Stimulated activated CD8-positive, alpha-beta memory T cell treated with anti-CD3 and anti-CD28 coated beads, Interleukin-12 subunit alpha, Interleukin-12 subunit beta, amount 100 ng/mL, for 1 hour (primary cell): ENCODE measurements at places on chromosomes 12 and 14.

DNA sequence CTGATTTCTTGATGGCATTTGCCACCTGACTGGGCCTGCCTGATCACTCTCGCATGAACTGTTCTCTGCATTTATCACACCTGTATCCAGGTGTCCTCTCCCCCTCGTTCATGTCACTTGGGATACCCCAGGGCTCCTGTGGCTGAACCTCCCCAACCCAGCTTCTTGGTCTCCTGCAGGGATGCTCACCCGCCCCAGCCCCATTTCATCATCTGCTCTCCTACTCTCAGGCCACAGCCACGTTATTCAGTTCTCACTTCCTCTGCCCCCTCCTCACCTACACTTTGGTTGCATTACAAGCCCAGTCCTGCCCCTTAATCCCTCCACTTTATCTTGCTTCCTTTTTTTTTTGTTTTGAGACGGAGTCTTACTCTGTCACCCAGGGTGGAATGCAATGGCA is 35.5 kb downstream of the TMBIM6 start:
- DNase-seq: no peak

DNA sequence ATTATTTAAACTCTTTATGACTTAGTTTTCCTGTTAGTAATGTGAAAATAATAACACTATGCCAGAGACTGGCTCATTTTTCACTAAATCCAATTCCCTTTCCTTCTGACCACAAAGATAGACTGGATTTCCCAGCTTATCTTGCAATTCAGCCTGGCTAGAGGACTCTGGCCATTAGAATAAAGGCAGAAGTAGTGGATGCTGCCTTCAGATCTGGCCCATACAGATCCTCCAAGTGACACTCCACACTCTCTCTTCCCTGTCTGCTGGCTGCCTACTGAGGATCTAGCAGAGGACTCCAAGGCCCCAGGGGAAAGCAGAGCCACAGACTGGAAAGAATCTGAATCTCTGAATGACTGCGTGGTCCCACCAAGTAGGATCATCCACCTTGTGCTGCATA is 188.8 kb upstream of the LMNTD1 start:
- no peak for DNase-seq

- no peak for DNase-seq
These were observed 54.9 kb upstream of the MDGA2 start for GRCh38 chr14:47730296-47730695.

- no peak for DNase-seq
These were observed 12.0 kb downstream of the NGDN start for GRCh38 chr14:23481362-23481970.

DNA sequence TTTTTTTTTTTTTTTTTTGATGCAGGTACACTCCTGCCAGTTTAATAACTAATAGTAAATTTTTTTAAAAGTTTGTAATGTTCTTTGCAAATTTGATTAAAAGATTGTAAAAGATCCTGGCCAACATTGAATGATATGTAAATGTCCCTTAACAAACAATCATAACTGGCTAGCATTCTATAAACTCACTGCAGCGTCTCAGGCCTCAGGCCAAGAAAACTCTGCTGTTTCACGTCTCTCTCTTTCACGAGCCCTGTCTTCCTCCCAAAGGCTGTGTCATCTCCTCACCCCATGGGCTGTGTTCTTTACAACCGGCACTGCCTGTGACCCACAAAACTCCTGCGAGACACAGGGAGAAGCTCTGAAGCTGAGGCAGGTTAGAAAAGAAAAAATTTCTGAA is 103.3 kb downstream of the NUAK1 start:
- no peak for DNase-seq

- DNase-seq: no peak
These were observed 443.2 kb upstream of the TMEM132C start for GRCh38 chr12:127823801-127824200.

DNA sequence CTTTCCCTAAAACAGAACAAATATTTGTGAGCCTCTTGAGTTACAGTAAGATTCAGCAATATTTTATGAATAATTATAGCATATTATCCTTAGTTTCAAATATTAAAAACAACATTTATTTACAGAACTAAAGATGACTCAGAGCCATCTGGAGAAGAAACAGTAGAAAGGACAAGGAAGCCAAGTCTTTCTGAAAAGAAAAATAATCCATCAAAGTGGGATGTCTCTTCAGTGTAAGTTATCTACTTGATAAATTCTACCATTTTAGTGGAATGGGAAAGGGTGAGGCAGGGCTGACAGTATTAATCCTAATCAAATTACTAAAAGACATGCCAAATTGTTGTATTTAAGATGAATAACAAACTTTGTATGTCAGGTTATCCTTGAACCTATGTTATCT is 88.1 kb downstream of the DNAI7 start:
- no peak for DNase-seq

DNA sequence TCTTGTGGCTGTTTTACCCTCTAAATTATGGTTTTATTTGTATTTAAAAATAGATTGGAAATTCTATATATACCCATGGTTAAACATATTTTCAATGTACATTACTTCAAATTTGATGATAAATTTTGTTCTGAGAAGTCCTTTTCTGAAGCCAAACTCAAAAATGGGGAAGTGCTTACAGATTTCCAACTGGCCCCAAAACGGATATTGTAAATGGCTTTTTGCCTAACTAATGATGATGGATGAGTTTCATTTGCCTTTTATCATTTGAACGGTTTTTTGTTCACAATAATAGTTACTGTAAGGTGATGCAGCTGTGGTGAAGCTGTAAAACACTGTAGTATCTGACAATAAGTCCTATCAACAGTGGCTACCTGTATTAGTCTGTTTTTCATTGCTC is 136.9 kb downstream of the FUT8 start:
- DNase-seq: no peak

GRCh38 chr14:50000380-50001150 is 107.7 kb downstream of the ARF6 start:
- DNase-seq: peak; percentile 64

DNA sequence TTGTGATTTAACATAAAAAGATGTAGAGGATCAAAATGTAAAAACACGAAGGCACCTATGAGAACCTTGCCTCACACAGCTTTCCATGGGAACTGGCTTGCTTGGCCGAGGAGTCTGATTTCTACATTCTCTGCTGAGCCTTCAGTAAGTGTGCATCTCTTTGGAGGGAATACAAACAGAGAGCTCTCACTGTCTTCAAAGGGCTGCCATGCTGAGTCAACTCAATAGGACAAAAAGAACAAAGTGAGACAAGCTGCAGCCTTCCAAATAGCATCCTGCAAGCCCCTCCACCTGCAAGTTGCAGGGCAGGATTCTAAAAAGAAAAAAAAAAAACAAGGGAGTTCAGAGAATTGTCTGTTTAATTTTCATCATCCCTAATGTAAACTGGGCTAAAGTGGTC is 411.9 kb downstream of the NELL2 start:
- no peak for DNase-seq
